ENCODE measurements at places on chromosomes 6 and 20.
A peak's percentile ranks its signal among the peaks of the same experiment; 100 is the strongest.

- DNase-seq, result no peak
Observed at GRCh38 chr6:162728197-162728596, 423 bp downstream of the PACRG start.

DNA sequence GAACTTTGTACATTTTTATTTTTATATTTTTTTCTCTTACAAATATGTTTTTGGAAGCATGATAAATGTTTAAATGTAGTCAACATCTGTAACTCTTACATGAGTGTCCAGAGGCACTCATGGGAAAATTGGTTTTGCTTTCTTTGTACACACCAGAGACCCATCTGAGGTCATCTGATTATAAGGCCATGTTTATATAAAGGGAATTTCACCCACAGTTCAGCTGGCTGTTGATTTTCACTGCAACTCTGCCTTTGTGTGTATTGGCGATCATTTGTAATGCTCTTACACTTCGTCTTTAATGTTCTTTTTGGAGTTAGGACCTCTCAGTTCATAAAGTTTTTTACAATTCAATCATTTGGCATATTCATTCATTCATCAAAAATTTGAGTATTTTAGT, 28.1 kb downstream of the RIOK1 start:
- no peak for DNase-seq

DNA sequence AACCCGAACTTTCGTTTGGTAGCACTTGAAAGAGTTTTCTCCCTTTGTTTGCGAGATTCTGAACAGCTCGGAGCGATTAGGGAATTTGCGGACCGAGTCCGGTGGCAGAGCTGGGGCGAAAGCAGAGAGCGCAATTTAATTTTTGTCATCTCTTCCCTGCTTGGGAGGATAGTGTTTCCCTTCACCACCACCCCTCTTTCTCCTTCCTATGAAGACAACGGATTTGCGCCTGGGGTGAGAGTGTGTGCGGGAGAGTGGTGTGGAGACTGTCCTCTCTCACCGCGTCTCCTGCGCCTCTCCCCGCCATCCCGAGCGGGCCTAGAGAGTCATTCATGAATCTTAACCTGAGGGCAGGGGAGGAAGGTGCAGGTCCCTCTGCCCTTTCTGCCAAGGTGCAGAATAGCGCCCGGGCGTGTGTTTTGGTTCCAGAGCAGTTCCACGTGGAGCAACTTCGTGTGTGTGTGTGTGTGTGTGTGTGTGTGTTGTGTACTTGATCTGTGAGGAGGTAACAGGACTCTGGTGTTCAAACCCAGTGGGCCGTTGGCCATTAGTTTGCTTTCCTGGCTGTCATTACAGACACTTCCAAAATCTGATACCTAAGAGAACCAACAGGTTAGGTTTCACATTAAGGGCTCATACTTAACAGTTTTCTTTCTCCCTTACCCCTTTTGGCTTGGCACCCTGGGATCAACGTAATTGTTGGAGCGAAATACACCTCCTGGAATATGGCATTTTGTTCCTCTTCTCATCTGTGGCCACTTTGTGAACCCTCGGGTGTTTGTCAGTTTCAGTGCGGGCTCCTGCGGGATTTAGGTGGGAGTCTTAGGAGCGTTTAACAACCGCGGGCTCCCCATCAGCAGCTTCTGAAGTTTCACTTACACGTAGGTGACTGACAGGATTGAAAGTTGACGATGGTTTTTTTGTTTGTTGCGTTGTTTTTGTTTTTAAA, 1.8 kb downstream of the EYA4 start:
- no peak for DNase-seq

- no peak for DNase-seq
Observed at GRCh38 chr6:154861825-154862224, 128.6 kb downstream of the SCAF8 start.

DNA sequence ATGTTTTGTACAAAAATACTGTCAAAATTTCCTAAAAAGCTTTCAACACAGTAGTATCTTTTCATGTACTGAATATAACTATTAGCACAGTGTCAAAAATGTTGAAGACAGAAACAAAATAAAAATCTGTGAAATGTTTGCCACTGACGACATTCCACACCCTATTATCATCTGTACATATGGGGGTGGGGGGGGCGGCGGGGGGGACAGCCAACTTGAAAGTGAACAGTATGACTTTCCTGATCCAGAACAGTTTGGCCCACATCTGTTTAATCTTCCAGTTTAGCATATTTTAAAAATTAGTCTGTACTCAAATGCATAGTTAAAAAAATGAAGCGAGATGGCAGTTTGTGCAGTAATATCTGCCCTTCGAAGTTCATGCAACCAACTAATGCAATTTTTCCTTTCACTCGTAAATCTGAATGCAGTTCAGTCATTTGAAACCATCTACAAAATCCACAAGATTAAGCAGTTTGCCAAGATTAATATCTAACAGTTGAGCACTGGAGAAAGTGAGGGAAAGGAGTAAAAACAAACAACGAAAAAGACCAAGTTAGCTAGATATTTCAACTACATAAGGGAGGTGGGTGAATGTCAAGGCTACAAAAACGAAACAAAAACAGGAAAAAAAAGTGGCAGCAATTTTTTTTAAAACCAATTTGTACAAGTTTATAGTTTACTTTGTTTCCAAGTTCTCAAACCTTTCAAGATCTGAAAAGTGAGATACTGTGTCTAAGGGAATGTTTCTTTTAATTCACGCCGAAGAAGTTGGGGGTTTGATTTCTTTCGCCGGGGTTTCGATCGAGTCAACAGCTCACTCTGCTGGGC, 1.9 kb downstream of the CITED2 start:
- DNase-seq, result no peak

GRCh38 chr6:53066874-53067706, 1.9 kb downstream of the FBXO9 start:
- no peak for DNase-seq

DNA sequence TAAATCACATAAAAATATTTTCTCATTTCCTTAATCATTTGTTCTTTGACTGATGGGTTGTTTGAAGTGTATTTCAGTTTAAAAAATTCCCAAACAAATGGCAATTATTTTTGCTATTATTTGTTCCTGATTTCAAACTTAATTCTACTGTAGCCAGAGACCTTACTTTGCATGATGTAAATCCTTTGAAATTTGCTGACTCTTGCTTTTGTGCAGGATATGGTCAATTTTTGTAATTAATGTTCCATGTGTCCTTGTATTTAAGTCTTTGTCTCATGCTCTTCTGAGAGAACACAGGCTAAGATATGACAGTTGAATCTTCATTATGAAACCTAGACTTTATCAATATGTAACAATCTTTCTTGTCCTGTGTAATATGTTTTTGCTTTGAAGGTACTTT, 295.0 kb upstream of the CHD6 start:
- no peak for DNase-seq

DNA sequence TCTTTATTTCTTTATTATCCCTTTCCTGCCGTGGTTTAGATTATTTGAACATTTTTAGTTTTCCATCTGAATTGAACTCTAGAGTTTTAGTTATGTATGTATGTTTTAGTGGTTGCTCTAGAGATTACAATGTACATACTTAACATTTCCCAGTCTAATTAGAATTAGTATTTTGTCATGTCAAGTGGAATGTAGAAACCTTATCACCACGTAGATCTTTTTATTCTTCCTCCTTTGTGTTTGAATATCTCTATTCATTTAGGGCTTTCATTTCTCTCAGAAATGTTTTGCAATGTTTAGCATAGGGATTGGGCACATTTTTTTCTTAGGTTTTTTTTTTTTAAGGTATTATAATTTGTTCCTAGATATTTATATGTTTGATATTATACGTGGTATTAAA, 73.1 kb upstream of the EZR start:
- DNase-seq, result no peak

DNA sequence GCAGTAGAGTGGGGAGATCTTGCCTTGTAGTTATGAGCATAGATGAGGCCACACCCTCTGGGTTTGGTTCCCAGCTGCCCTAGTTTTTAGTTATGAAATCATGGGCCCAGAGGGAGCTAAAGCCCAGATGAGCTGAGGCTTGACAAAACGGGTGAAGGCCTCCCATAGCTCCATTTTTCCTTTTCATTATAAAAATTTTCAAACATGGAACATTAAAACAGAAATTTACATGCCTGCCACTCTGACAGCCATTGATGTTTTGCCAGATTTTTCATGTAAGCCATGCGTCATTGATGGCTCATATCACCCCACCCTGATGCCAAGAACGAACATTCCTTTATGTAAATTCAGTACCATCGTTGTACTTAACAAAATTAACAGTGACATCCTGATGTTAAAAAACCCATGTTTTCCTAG, 67.9 kb downstream of the IGF2R start:
- DNase-seq, result no peak

- no peak for DNase-seq
Observed at GRCh38 chr6:112480553-112480952, 133.4 kb downstream of the RFPL4B start.

GRCh38 chr20:3250091-3250504, 11.1 kb upstream of the SLC4A11 start:
- DNase-seq, result no peak

DNA sequence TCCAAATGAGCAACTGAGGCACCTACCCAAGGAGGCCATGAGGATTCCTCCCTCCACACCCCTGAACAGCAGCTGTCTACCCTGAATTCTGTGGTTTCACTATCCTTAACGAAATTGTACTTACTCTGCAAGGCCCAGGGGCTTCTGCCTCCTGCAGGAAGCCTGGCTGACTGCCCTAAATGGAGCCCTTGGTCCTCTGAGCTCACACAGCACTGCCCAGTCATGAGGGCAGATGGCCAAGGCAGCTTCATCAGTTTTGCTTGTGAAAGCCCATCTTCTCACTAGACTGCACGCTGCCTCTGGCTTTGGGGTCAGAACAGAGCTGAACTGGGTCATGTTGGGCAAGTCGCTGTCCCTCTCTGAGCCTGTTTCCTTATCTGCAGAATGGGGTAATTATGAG, 26.4 kb upstream of the SIRPA start:
- no peak for DNase-seq

- no peak for DNase-seq
Observed at GRCh38 chr6:39428816-39429215, 106.3 kb upstream of the KCNK16 start.

- no peak for DNase-seq
Observed at GRCh38 chr6:106256201-106256968, 69.2 kb downstream of the ATG5 start.

DNA sequence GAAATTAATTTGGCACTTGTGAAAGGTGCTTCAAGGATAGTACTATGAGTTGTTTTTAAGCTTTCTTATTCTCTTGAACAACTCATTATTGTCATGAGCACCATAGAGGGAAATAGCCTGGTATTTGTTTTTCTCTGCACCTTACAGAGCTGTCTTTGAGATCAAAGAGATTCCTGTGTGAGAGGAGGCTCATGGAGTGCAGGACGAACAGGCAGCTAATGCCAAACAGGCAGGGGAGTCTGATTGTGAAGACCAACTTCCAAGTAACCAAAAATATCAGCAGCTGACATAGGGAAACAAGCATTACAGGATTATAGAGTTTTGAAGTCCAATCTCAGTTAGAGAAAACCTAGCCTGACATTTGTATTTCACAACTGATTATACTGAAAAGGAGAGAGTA, 110.6 kb upstream of the TENT5A start:
- no peak for DNase-seq

- DNase-seq, result peak; percentile 83
Observed at GRCh38 chr6:131954775-131955107, 3.6 kb upstream of the CCN2 start.

GRCh38 chr6:99119109-99120031, 171.6 kb upstream of the FBXL4 start:
- peak; percentile 12 for DNase-seq

DNA sequence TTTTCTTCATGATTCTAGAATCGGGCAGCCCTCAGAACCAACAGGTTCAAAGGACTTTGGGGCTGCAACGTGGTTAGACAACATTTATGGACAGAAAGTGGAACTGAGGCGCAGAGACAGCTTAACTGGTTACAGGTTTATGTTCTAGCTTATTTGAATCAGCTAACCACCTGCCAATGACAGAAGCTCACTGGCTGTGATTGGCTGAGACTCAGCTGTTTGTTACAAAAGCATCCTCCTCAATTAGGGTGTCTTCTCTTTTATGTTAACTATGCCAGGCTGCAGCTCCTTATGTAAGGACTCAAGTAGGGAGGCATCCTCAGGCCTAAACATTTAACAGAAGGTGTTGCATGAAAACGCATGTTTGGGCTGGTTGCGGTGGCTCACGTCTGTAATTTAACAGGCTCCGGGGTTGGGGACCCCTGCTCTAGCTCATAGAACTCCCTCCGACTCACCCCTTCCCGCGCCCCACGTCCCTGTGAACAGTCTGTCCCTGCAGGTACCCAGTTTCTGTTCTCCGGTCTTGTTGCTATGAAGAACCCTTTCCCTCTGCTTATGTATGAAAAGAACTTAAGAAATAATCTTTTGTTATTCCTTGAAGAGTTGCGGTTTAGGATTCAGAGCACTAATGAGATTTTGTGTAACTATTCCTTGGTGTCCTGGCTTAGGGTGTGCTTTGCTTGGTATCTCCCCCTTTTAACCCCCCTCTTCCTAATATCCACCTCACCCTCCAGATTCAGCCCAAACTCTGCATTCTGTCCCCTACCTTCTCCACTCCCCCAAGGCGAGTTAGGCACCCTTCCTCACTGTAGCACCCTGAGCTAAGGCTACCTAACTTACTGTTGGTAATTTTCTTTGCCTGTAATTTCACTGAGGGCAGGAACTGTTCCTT, 1.2 kb upstream of the TMEM181 start:
- no peak for DNase-seq

- no peak for DNase-seq
Observed at GRCh38 chr6:41269716-41270115, 16.8 kb downstream of the TREM1 start.

DNA sequence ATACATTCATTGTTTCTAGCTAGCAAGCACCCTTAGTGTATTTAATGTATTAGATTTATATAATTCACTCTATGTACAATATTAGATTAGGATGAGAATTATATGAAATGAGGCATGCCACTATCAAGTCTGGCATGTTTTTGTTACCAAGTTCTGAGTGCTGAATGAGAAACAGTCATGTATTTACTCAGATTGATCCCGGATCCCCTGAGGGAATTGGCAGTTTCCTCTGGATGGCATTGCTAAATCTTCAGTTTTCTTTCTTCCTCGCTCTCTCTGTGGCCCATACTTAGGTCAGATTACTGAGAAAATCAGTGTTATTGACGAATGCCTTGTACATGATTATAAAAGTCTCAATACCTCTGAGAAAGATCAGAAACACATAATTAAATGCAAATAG, 66.6 kb downstream of the CDKAL1 start:
- no peak for DNase-seq

GRCh38 chr6:134323698-134324097, 5.8 kb upstream of the SGK1 start:
- no peak for DNase-seq

- DNase-seq, result no peak
Observed at GRCh38 chr6:68638230-68638900, 3.3 kb downstream of the ADGRB3 start.

All from renal cortex interstitium (tissue), 15 donors.